ENCODE measurements at places on chromosomes 6 and 20.

DNA sequence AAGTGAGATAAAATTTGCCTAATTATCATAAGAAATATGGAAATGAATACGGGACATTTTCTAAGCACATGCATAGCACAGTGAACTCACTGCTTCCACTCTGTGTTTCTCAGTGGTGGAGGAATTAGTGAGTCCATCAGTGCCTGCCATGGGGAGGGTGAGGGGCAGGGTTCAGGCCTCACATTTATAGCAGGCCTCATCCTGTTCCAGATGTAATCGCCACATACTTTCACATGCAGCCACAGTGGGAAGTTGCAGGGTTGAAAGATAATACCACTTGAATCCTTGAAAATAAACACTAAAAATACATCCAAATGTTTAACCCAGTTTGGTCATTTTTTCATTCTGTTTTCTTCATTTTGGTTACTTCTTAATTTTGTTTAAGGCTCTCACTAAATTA, 29.9 kb upstream of the ANKEF1 start:
- DNase-seq = no peak

DNA sequence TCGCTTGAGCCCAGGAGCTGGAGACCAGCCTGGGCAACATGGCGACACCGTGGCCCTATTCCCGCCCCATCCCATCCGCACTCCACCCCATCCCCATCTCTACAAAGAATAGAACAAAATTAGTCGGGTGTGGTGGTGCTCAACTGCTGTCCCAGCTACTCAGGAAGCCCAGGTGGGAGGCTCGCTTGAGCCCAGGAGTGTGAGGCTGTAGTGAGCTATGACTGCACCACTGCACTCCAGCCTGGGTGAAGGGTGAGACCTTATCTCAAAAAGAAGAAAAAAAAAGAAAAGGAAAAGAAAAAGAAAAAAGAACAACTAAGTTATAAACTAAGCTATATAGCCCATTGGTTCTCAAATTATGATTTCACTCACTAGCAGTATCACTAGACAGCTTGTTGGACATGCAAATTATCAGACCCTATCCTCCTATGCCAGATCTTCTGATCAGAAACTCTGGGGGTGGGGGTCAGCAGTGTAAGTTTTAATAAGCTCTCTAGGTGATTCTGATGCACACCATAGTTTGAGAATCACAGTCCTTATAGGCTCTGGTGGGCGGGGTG, 491 bp upstream of the ITCH start:
- DNase-seq = no peak

GRCh38 chr6:165671222-165671768, 8.3 kb upstream of the PDE10A start:
- no peak for DNase-seq

DNA sequence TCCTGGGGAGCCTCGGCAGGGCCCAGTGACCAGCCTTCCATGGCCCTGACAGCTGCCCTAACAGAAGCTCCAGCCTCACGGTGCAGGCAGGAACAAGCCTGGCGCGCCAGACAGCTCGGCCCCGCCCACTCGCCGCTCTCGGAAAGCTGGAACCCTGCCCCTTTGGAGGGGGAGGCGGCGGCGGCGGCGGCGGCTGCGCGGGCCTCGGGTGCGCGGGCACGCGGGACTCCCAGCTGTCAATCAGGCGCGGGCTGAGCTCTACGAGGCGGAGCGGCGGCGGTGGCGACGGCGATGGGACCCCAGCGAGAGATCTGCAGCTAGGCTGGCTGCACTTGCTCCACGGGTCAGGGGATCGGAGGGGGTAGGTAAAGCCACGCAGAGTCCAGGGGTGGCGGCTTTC, at the start of gene NRSN1:
TSS of gene NRSN1 (plus strand) at position 236 of the 400 bp plus-strand sequence. CDS start 8,113 bp downstream, outside the sequence.
- DNase-seq = no peak

DNA sequence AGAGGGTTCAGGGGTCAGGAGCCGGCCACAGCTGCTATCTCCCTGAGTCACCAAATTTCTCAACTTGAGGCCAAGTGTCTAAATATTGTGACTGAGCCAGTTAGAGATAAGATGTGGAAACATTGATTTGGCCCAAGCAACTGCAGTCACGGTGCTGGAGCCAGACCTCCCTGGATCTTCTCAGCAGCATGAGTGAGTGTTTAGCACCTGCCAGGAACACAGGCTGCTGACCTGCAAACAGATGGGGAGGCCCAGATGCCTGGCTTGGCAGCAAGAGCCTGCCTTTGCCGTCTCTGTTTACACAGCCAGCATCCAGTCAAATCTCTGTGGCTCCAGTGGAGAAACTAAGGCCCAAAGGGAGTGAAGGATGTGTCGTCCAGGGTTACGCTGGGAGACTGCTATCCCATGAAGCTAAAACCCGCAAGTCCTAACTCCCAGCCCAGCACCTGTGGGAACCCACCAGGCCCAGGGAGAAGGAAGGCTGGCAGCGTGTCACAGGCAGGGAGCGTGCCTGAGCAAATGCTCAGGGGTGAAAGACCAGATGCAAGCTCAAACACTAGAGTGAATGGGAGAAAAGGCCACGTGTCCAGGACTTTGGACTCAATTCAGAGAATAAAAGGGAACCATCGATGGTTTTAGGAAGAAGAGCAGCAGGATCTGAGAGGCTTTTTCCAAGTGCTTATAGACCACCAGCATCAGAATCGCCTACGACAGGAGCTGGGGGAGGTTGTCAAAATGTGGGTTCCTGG, 15.9 kb upstream of the PTGIS start:
- no peak for DNase-seq

DNA sequence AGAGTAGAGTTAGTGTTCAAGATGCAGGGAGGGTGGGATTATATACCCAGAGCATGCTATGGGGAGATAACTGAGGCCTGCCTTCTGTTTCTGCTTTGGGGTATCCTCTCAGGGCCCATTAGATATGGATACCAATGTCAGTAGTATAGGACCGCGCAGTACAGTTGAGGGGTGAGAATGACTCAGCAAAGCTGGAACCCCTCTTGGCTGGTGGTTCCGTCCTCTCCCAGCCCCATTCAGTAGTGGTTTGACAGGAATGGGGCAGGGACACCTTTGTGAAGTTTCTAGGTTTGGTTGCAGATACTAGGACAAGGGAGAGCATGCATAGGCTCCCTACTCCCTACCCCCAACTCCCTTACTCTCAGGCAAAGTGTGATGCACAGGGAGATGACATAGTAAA, 47.8 kb downstream of the EIF2S2 start:
- no peak for DNase-seq

- no peak for DNase-seq
Observed at GRCh38 chr20:19757487-19758132, 448 bp upstream of the RIN2 start.

GRCh38 chr6:35027807-35028206, 113.3 kb downstream of the TCP11 start:
- no peak for DNase-seq

GRCh38 chr20:63815615-63816253, 15.3 kb downstream of the ZBTB46 start:
- DNase-seq = no peak

DNA sequence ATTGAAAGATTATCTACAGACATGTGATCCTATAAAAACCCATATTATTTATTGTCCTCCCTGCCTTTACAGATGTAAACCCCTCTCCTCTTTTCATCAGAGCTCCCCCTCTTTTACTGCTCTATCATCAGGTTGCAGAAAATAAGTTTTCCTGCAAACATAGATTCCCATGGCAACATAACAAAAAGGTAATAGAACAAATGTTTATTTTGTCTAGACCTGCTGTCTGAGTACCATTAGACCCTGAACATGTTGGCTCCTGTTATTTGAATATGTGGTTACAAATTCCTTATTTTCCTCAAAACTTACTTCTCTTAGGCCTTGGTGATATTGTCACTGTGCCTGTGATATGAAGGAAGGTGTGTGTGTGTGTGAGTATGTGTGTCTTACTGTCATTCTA, 11.5 kb downstream of the MAPK14 start:
- DNase-seq = no peak

GRCh38 chr6:109690373-109690736, 647 bp downstream of the AK9 start:
- DNase-seq = no peak

- DNase-seq = no peak
Observed at GRCh38 chr20:49821870-49822331, 9.3 kb downstream of the SLC9A8 start.

DNA sequence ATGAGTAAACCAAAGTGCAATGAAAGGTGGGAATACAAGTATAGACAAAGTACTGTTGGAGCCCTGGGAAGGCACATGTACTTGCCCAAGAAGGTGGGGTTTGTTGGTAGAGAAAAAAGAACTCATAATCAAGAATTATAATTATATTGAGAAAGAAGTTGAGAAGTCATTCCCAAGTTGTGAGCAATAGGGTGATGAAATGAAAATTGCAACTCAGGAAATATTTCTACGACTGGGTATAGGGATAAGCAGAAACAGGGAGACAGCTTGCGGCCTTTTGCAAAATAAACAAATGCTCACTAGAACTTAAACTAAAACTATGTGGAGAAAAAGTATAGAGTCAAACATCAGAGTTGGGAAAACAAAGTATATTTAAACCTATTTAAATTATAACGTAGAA, 250.7 kb upstream of the FAM83B start:
- DNase-seq = no peak

DNA sequence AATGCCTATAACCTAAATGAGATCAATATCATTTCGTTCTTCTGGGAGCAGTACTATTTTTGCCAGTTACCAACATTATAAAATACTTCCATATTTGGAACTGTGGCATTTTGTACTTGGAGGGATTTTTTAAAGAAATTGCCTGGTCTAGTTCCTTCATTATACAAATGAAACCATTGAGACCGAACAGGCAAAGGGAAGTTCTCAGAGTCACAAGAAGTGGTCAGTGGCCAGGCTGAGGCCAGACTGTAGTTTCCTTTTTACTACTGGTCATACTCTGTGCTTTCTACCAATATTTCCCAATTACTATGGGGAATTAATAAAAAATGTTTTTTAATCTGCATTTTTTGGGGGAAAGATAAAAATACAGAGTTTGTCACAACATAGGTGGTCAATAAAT, 332.0 kb downstream of the NRN1 start:
- DNase-seq = no peak

- no peak for DNase-seq
Observed at GRCh38 chr6:139146317-139146726, 11.4 kb downstream of the HECA start.

GRCh38 chr6:132719736-132720448, 6.0 kb upstream of the VNN1 start:
- DNase-seq = no peak

DNA sequence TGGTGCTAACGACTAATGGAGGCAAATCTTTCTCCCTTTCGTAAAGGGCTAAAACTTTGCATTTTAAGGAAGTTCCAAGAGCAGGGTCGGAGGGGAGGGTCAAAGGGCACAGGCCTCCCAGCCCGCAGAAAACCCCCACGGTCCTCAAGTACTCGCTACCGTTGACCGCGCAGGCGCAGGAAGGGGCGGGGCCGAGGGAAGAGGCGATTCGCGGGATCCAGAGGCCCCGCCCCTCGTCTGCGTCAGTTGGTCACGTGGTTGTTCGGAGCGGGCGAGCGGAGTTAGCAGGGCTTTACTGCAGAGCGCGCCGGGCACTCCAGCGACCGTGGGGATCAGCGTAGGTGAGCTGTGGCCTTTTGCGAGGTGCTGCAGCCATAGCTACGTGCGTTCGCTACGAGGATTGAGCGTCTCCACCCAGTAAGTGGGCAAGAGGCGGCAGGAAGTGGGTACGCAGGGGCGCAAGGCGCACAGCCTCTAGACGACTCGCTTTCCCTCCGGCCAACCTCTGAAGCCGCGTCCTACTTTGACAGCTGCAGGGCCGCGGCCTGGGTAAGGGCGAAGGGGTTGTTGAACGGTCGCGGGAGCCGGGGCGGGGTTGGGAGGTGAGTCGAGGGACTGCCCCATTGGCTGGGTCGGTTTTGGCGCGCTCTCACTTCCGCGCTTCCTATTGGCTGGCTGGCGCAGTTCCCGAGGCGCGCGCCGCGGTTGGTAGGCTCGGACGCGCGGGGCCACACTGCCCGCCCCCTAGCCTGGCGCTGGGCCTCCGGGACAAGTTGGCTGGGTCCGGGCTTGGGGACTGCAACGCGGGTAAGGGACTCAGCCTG, at the start of gene GMNN:
TSS of gene GMNN (plus strand) at position 242 of the 824 bp plus-strand sequence. CDS start 2,310 bp downstream, outside the sequence.
- peak; percentile 100 for DNase-seq

- no peak for DNase-seq
Observed at GRCh38 chr20:18164356-18164755, 26.7 kb downstream of the KAT14 start.

- no peak for DNase-seq
Observed at GRCh38 chr20:51385646-51386530, 156.6 kb downstream of the NFATC2 start.

DNA sequence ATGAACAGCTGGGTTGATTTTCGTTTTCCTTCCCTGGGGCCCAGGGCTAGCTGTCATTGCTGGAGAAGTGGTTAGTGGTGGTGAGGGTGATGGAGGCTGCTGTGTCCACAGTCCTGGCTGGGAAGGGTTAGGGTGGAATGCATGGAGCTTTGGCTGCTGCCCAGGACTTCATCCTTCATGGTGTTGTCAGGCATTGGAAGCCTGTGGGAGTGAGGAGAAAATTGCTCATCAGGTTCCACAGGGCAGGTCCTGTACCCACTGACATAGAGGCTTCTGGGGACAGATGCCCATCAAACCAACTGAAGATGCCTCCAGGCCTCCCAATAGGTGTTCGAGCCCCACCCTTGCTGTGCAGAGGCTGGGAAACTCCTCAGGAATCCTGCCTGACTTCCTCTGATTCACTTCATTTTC, 262.4 kb upstream of the SUPT3H start:
- no peak for DNase-seq
